ENCODE measurements at places on chromosomes 6 and 20.

GRCh38 chr6:11200356-11200755 is 32.1 kb downstream of the NEDD9 start:
- DNase-seq = no peak

- DNase-seq = no peak
These were observed 122.7 kb downstream of the BTBD9 start for GRCh38 chr6:38517005-38517404.

DNA sequence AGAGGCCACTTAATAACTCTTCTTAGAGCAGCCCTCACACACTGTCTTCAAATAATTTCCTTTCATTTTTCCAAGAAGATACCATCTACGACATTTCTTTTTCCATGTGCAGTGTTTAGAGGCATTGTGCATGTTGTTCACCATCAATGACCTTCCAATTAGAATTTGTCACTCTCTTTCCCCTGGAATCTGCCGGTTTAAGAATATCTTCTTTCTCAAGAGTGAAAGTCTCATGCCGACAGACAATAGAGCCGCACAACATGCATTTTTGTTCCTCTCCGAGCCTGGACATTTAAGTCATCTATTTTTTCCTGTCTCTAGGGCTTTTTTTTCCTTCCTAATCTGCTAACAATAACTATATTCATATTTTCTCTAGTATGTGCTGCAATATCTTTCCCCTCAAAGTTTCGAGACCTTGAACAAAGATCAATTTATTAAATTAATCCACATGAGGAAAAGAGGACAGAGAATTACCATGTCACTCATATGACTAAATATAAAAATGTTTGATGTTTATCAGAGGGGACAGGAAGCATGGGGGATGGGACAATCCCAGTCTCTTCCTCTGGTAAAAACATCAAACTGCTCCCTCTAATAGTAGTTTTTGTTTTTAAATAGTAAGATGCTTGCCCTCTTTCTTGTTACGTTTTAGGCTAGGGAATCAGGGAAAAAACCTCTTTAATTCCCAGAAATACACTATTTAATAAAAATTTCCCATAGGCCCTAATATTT is 893.4 kb downstream of the C6orf118 start:
- no peak for DNase-seq

DNA sequence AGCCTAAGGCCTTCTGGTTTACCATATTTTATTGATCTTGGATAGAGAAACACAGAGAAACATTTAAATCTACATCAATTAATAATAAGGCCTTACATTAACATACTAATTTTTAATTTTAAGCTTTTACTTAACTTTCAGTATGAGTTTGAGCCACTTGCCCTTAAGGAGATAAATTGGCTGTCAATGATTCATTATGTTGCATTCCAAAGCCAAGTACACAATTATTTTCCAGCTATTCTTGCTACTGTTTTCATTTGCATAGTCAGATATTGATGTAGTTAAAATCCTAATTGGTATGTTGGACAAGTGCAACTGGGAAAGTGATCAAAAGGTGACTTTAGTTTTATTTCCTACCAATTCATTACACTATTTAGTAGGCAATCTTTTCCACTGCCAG is 58.2 kb downstream of the MOCS1 start:
- no peak for DNase-seq

DNA sequence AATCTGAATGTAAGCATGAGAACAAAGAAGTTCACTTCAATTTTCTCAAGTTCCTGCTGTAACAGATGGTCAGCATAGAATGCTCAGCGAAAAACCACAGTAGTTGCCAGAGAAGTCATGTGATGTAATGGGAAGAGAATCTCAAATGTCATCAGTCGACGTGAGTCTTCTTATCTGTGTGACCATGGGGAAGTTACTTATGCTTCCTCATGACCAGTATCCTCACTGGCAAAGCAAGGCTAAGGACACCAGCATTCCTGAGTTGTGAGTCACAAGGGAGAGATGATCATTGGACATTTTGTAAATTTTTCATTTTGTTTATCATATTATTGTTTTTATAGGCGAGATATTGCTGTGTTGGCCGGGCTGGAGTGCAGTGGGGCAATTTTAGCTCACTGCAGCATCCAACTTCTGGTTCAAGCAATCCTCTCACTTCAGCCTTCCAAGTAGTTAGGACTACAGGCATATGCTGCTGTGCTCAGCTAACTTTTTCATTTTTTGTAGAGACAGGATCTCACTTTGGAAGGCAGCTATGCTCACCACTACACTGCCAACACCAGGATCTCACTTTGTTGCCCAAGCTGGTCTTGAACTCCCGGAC is 21.9 kb downstream of the SGK1 start:
- DNase-seq = peak; percentile 79

DNA sequence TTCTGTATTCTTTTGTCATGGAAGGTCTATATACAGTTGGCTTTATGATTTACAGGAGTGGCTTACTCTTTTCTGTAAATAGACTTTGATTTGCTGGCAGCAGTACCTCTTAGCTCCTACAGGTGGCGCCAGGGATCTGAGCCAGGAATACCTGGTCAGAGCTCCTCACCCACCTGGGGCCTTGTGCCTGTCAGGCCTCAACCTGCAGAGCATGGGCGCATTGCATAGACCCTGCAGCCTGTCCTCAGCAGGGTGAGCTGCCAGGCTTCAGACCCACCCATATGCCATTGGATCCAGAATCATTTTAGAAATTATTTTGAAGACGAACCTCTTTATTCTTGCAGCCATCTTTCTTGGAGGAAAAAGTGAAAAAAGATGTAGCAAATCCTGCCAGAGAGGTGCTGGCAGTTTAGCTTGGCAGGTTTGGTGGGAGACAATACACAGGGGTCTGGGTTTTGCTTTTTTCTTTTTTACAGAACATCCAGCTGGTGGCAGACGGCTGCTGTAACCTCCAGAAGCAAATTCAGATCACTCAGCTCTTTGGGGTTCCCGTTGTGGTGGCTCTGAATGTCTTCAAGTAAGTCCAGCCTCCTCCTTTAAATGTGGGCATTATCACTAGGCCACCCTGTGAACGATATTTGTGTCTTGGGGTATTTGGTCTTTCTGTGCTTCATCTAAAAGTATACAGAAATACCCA is 149.1 kb downstream of the MTHFD1L start:
- peak; percentile 72 for DNase-seq

DNA sequence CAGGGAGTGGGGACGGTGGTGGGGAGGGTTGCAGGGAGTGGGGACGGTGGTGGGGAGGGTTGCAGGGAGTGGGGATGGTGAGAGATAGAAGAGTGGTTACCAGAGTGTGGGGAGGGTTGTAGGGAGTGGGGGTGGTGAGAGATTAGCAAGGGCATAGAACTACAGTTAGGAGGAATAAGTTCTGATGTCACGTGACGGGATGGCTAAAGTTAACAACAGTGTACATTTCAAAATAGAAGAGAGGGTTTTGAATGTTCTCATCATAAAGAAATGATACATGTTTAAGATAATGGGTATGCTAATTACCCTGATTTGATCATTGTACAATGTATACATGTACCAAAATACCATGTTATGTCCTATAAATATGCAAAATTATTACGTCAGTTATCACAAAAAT is 57.6 kb upstream of the FRMD1 start:
- no peak for DNase-seq

- peak; percentile 24 for DNase-seq
These were observed 514 bp downstream of the ACOT13 start for GRCh38 chr6:24667378-24667803.

- DNase-seq = no peak
These were observed 11.9 kb upstream of the ZSCAN9 start for GRCh38 chr6:28213213-28213523.

DNA sequence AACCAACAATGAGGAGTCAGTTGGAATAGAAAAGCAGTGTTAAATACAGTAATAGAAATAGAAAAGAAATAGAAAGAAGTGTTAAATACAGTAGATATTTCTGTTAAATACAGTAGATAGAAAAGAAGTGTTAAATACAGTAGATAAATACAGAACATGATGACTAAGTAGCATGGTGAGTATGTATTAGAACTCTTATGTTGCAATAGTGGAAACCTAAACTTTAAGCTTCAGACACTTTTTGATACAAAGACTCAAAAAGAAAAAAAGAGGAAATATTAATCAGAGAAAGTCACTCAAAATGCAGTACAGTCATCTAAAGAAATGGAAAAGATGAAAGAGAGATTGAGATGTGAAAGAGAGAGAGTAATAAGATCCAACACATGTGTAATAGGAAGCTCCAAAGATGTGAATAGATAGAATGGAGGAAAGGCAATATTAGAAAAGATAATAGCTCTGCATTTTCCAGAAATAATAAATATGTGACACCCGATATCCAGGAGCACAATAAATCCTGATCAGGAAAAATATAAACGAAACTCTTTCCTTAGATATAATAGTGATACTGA is 131.5 kb upstream of the KCNK16 start:
- DNase-seq = no peak

DNA sequence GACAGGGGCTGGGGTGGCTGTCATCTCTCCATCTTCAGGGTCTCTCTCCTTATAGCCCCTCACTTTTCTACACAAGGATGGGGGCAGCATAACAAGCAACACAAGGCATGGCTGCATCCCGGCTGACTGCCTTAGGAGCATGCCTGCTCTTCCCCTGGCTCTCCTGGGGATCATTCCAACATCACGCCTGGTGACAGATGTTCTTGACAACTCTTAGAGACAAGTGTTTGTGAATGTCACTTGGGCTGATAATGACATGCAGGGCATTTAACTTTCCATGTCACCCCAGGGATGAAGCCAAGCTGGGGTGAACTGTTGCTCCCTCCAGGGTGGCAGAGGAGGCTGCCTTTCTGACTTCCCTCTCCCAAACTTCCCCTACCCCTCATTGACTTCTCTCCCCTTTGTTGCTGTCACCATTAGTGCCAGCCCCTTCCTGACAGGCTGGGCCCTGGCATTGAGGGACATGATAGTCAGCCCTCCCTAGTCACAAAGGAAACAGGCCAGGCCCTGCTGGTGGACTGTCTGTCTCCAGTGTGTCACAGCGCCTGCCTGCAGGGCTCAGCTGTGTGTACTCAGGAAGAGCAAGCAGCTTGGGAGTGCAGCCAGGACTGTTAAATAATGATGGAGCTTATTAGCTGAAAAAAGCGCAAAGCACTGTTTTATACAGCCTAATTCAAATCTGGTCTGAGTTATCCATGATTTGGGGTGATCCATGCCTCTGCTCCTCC is 161.8 kb downstream of the LRFN2 start:
- no peak for DNase-seq
